PC-3 (cell line): ENCODE measurements at places on chromosomes 1 and 21.
A peak's percentile ranks its signal among the peaks of the same experiment; 100 is the strongest.

- no peak for DNase-seq
Measured at GRCh38 chr1:185486346-185486745, 169.3 kb upstream of the IVNS1ABP start.

GRCh38 chr21:25360593-25360992 lies 246.7 kb downstream of the MRPL39 start:
- peak; percentile 40 for DNase-seq

- no peak for DNase-seq
Measured at GRCh38 chr21:41220208-41220733, 52.3 kb downstream of the BACE2 start.

- DNase-seq: no peak
Measured at GRCh38 chr1:154940651-154941194, 4.2 kb upstream of the PMVK start.

DNA sequence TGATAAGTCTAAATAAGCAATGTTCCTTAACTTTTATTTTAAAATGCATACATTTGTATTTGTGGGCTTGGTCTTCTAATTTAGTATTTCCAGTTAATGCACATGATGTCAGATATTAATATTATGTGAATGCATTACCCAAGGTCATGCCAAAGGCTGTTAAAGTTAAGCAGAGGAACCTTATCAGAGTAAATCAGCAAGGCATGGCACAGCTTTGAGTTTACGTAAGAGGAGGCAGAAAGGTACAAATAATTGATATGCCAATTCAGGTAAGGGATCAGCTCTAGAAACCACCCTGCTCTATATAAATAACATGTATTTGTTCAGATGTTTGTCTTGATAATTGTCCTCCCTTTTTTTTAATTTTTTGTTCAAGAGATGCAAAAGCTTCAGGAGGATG lies 64.5 kb upstream of the CHRM3 start:
- no peak for DNase-seq

- no peak for DNase-seq
Measured at GRCh38 chr1:59673573-59674450, 140.9 kb upstream of the HOOK1 start.

GRCh38 chr21:41290106-41290799 lies 26.3 kb upstream of the FAM3B start:
- DNase-seq: no peak

- DNase-seq: no peak
Measured at GRCh38 chr1:246179401-246179800, 327.7 kb downstream of the SMYD3 start.

GRCh38 chr1:201483373-201483949 lies 14.5 kb upstream of the PHLDA3 start:
- DNase-seq: no peak

DNA sequence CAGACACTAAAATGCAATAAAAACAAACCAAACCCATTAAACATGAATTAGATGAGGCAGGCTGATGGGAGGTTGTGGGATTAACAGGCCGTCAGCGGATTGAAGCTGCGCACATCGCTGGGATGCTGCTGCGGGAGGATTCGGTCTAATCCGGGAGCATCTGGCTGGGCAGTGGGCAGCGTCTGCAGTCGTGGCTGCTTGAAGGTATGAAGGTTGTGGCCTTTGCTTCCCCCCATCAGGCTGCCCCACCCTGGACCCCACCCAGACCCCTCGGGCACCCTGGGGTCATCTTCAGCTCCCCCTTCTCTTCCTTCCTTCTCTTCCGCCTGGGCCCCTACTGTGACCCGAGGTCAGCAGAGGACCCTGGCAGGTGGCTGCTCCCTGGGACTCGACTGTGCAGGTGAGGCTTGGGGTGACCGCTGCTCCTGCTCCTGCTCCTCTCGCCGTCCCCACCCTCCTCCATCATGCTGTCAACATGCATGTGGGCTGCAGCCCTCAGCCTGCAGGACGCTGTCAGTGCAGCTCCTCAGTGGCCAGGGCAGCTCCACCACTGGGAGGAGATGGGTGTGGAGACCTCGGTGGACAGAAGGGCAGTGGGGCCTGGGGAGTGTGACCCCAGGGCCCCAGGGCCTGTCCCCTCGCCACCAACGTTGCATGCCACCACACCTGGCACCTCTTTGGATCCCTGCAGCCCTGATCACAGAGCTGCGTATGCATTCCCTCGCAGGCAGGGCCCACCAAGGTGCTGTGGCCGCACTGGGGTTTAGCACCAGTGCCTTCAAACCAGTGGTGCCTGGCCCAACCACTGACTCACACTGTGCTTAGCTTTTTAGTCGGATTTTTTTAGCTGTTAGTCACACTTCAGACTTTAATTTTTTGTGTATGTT lies 112.2 kb upstream of the COL6A1 start:
- DNase-seq: peak; percentile 33

DNA sequence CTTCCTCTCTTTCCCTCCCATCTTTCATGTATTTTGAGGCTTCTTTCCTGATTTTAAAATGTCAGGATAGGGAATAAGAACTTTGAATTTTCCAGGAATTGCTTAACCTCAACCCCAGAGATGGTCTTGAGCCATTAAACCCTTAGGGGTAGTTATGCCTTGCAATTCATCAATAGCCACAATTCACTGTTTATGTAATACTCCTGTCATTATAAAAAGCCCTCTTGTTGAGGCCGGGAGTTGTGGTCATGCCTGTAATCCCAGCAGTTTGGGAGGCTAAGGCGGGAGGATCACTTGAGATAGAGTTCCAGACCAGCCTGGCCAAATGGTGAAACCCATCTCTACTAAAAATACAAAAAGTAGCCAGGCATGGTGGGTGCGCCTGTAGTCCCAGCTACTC lies 24.5 kb downstream of the SPATA45 start:
- no peak for DNase-seq

DNA sequence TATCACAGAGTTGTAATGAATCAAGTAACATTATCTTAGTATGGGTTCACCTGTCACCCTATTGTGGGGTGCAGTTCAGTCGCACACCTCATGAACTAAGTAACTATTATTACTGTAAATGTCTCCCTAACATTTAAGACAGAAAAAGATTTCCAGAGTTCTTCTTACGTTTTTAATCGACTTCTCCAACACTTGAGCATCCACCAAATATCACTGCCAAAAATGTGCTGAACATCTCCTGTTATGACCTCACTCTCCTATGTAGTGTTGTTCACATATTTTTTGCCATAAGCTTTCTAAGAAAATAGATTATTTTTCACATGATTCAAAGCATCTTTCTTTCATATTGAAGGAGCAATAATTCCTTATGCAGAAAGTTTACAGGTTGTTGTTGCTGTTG lies 1.3 kb downstream of the TTLL7 start:
- no peak for DNase-seq

- DNase-seq: no peak
Measured at GRCh38 chr1:242718967-242719366, 194.5 kb upstream of the PLD5 start.
